ENCODE measurements at places on chromosomes 12 and 14.

DNA sequence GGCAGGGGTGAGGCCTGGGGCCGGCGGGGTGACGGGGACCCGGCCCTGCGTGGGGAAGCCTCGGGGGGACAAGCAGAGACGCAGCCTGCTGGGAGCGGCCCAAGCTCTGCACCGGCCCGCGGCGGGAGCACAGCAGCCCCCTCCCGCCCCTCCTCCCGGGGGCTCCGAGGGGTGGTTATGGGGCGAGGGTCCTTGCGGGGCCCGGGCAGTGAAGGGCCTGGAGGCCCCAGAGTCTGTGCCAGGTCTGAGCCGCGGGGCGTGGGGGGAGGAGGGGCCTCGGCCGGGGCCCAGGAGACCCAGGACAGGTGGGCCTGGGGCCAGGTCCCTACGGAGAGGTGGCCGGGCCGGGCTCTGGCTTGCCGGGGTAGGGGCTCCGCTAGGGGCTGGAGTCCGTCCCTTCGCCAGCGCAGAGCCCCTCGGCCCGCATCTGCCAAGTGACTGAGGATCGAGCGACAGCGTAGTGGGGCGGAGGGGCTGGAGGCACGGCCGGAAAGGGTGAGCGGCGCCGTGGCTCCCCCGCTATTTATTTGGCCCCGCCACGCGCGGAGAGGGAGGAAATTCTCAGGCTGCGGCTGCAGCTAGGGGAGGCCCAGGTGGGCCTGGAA lies 495 bp downstream of the TMEM121 start:
- DNase-seq = no peak

GRCh38 chr14:98682726-98683125 lies 589.3 kb downstream of the BCL11B start:
- DNase-seq = no peak

DNA sequence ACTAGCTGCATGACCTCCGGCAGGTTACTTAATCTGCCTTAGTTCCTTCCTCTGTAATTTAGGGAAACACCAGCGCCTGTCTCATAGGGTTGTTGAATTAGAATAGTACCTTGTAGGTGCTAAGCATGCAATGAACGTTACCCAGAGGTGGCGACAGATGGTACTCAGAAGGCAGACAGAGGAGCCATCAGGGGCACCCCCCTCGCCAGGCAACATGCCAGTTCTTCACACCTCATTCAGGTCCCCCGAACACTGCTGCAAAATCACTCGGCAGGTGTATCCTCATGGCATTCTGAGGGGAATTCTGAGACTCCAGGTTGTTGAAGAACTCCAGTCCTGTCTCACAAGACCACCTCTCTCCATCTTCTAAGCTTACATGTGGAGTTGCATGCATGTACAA lies 10.1 kb downstream of the ISM2 start:
- DNase-seq = no peak

GRCh38 chr14:90383731-90384542 lies 12.9 kb upstream of the CALM1 start:
- DNase-seq = peak; percentile 95

DNA sequence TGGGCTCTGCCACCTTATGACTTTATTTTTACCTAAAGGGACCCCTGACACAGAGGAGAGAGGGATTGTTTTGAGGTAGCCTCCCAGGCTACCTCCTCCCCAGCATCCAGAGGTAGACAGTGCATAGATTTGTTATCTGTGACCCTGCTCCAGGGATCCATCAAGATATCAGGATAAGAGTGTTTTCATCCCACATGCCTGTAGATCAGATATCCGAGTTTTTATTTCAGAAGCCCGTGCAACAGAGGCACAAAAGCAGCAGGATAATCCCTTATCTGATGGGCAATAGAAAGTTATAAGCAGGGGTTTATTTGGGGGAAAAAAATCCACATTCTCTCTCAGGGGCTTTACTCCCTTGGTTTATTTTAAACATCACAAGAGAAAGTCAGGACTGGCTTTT lies 117.0 kb upstream of the RPH3A start:
- no peak for DNase-seq

- no peak for DNase-seq
Observed at GRCh38 chr12:107344035-107344808, 250.9 kb upstream of the CRY1 start.

- no peak for DNase-seq
Observed at GRCh38 chr12:27732281-27732680, 21.6 kb downstream of the MRPS35 start.

GRCh38 chr14:64423987-64424386 lies 35.8 kb downstream of the MTHFD1 start:
- no peak for DNase-seq

GRCh38 chr12:11861864-11862600 lies 208.7 kb upstream of the BCL2L14 start:
- no peak for DNase-seq

DNA sequence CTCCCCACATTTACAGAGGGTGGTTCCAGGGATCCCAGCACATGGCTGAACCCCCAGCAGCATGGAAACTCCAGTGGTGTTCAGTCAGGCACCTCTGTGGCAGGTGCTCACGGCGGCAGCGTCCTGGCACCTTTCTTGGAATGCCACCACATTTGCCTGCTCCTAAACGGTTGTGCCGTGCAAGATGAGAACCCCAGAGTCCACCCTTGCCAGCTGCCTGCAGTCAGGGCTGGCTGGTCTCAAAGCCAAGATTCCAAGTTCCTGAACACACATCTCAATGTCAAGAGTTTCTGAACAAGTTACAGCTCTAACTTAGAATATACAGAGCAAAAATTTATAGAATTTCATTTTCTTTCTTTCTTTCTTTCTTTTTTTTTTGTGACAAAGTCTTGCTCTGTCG lies 38.7 kb downstream of the DDX51 start:
- DNase-seq = no peak

DNA sequence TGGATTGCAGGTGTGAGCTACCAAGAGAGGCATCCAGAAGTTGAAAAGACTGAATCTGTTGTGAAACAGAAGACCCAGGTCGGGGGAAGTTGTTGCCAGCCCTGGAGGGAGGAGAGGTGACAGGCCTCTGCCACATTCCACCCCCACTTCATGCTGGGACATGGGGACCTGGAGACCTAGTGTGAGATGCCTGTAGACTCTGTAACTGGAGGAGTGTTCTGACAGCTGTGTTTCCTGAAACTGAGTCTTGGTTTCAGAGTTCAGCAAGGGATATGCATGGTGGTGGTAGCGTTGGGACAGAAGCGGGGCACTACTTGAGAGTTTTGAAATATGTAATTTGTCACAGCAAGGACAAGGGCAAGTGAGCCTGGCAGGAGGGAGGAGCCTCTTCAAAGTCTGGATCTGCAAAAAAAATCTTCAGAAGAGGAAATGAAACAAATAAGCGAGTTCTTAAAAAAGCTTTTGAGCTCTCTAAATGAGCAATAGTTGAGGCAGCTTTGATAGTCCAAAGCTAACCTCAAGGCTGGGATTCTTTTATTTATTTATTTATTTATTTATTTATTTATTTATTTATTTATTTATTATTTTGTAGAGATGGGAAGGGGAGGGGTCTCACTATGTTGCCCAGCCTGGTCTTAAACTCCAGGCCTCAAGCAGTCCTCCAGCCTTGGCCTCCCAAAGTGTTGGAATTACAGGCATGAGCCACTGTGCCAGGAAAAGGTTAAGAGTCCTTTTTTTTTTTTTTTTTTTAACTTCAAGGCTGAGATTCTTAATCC lies 58.9 kb upstream of the EEA1 start:
- no peak for DNase-seq

GRCh38 chr12:89333564-89334252 lies 18.6 kb downstream of the DUSP6 start:
- no peak for DNase-seq

DNA sequence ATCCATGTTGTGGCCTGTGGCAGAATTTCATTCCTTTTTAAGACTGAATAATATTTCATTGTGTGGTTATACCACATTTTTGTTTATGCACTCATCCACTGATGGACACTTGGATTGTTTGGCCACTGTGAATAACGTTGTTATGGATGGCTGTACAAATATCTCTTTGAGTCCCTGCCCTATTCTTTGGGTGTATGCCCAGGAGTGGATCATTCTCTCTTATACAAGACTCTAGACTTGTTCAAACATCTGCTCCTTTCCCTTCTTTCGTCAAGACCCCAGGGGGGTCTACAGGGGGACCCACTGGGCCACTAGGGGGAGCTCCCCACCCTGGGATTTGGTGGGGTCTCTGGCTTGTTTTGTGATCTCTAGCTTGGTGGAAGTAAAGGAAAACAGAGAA lies 77.4 kb downstream of the FBXL14 start:
- DNase-seq = no peak

- DNase-seq = peak; percentile 29
Observed at GRCh38 chr14:22973217-22974032, 8.9 kb downstream of the AJUBA start.

DNA sequence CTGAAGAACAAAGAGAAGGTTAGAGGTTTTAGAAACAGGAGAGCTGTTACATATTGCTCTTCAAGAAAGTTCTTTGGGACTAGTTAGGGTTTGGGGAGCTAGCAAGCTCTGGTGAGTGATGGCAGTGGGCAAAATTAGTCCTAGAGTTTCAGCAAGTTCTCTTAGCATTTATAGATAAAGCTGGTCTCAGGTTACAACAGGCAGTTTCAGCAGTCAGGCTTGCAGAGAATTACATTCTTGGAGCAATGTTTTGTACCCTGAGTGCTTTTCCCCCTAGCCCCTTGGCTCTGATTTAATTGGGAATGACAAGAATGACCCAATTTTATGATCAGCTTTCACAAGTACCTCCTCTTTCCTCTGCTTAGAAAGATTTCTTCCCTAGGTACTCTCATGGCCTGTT lies 21.4 kb upstream of the EID3 start:
- no peak for DNase-seq

GRCh38 chr12:65259501-65259900 lies 19.0 kb upstream of the MSRB3 start:
- DNase-seq = no peak

DNA sequence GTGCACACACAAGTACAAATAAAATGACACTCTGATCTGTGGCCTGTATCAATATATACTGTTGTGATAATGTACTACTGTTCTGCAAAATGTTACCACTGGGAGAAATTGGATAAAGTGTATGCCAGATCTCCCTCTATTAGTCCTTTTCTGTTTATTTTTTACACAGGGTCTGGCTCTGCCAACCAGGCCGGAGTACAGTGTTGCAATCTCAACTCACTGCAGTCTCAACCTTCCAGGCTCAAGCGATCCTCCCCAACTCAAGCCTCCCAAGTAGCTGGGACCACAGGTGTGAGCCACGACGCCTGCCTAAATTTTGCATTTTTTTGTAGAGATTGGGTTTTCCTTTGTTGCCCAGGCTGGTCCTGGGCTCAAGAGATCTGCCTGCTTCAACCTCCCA lies 1.9 kb downstream of the NT5DC3 start:
- DNase-seq = no peak

DNA sequence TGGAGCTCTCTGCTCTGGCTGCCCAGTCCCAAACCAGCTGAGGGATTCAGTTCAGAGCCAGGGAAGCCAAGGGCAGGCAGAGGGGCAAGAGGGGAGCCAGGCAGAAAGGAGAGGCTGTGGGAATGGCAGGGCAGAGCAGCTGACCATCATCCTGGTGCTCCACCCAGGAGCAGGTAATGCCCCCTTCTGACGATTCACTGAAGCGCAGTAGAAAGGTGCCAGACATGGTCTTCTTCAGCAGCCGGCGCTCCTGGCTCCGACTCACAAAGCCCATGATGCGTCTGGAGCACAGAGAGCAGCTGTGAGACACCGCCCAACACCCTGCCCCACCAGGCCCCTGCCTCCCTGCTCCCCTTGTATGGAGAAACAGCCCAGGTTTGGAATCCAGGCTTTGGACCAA lies 8.0 kb downstream of the IL23A start:
- DNase-seq = no peak

- DNase-seq = no peak
Observed at GRCh38 chr14:41925409-41925808, 318.7 kb downstream of the LRFN5 start.

DNA sequence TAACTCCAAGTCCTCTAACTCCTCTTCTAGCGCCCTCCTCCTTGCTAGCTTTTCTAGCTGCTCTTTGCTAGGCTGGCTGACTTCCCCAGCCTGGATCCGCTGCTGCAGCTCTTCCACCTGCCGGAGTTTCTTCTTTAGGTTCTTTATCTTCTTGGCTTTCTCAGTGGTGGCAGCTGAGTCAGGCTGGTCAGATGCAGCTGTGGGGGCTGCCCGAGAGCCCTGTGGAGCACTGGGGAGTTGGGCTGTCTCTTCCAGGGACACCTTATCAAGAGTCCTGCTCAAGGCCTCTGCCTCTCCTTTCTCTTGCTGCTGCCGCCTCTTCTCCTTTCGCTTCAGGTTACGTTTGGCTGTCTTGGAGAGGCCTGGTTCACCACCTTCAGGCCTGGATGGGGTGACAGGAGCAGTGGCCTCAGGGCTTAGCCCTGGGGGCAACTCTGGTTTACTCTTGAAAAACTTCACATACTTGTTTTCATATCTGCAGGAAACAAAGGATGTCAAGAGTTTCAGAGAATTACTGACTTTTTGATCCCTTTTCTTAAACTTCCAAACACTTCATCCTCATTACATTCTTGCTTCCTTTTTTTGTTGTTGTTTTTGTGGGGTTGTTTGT lies 25.7 kb downstream of the PYM1 start:
- no peak for DNase-seq

GRCh38 chr14:96242126-96242525 lies 13.9 kb upstream of the BDKRB1 start:
- no peak for DNase-seq

GRCh38 chr12:52537101-52537500 lies 15.8 kb downstream of the KRT71 start:
- no peak for DNase-seq

DNA sequence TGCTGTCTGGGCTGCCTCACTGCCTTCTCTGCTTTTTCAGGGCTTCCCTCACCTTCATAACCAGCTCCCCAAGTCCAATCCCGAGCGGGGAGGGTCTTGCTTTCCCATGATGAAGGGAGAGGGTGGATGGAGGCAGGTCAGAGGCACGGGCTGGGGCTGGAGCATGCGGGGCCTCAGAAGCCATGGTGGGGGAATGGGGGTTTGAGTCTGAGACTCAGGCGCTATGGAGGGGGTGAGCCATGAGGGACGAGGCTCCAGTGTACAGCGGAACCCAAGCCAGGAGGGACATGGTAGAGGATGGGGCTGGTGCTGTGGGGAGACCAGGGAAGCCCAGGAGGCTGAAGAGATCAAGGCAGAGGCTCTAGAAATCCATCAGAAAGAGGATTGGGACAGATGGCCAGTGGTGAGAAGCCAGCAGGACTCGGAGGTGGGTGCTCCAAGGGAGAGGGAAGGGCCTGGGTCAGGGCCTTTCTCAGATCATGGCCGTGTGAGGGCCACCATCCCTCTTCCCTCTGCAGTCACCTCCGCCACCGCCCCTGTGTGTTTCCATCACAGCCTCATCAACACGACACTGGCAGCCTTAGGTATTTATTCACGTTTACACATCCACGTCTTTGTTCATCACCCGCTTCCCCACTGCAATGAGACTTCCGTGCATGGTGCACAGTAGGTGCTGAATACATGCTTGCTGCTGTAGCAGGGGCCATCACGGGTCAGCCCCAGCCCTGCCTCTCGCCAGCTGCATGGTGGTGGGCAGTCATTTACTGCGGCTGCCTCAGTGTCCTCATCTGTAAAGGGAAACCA lies 144.7 kb downstream of the ADGRD1 start:
- no peak for DNase-seq

GRCh38 chr12:54437243-54437642 lies 18.2 kb upstream of the ITGA5 start:
- DNase-seq = no peak
